ENCODE measurements at places on chromosomes 7 and 10.

GRCh38 chr10:131277969-131278368 is 33.6 kb downstream of the TCERG1L start:
- no peak for DNase-seq

DNA sequence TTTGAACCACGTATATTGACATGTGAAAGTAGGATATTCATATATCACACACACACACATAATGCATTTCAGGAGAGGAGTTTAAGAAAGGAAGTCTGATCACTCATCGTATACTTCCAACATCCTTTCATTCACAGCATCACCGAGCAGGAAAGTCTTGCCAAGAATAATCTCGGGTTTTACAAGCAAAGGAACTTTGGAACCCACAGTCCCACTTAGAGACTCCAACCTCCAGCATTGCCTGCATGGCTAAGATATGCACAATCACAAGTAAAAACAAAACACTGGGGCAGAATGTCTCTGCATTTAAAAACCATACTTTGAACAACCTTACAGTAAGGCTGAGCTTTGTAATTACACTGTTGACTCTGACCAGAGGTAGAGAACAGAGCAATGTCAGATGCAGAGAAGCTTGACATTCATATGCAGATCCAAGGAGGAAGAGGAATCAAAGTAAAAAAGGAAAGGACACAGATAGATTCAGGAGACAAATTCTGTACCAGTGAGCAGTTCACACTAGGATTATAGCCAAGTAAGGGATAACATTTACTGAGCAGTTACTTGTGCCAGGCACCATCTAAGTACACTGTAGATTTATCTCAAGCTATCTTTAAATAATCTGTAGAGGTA is 14.8 kb downstream of the THSD7A start:
- no peak for DNase-seq

- no peak for DNase-seq
Measured at GRCh38 chr10:18616337-18616736, 35.0 kb downstream of the NSUN6 start.

DNA sequence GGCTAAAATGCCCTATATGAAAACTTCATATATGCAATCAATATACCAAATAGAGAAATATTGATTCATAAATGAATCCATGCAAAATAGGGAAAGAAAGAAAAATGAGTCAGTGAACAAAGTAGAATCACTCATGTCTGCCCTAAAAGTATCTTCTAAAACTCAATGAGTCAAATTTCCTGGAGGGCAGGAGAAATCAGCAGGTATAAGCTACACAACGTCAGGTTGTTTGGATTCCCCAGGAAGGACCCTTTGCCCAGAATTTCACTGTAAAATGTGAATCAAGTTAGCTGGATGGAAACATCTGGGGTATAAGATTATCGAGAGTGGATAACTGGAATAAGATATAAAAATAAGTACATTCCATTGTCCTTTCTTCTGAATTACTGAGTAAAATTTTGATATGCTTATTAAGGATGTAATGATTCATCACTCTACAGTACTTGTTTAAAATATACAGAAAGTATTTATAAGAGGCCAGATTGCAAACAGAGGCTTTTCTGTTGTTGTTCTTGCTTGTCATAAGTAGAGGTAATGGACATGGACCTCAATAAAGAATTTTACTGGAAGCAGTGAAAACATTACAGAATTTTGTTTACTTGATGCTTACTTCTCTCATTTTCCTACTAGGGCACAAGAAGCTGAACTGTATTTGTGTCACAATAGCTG is 99.0 kb downstream of the AGMO start:
- DNase-seq: no peak

DNA sequence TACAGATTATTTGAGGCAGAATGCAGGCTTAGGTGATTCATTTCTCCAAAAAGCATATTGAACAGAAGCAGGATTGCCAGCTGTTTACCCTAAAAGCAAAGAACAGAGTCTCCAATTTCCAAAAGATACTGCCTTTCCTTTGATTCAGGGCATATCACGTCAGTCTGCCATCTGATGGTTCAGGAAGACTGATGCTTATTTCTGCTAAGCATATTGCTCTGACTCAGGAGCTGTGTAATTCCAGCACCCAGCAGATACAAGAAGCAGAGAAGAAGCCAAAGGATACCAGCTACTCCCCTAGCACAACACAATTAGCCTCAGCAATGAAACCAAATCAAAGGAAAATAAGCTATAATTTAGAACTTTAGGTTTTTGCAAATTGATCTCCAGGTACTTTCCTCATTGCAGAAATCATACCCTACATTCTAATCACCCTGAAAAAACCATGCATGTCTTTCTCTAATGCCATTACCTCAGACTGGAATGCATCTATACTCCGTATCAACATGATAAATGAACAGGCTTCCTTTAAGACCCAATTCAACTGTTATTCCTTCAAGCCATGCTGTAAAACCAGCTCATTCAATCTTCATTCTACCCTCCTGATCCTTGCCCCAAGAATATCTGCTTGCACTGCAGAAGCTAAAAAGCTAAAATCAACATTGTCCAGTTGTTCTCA is 55.1 kb downstream of the ABI1 start:
- no peak for DNase-seq

GRCh38 chr7:157006829-157007469 is 3.5 kb downstream of the MNX1 start:
- DNase-seq: no peak

- no peak for DNase-seq
Measured at GRCh38 chr10:88424881-88425280, 158.2 kb downstream of the RNLS start.

- DNase-seq: no peak
Measured at GRCh38 chr7:125568799-125569198, 639.2 kb upstream of the POT1 start.

DNA sequence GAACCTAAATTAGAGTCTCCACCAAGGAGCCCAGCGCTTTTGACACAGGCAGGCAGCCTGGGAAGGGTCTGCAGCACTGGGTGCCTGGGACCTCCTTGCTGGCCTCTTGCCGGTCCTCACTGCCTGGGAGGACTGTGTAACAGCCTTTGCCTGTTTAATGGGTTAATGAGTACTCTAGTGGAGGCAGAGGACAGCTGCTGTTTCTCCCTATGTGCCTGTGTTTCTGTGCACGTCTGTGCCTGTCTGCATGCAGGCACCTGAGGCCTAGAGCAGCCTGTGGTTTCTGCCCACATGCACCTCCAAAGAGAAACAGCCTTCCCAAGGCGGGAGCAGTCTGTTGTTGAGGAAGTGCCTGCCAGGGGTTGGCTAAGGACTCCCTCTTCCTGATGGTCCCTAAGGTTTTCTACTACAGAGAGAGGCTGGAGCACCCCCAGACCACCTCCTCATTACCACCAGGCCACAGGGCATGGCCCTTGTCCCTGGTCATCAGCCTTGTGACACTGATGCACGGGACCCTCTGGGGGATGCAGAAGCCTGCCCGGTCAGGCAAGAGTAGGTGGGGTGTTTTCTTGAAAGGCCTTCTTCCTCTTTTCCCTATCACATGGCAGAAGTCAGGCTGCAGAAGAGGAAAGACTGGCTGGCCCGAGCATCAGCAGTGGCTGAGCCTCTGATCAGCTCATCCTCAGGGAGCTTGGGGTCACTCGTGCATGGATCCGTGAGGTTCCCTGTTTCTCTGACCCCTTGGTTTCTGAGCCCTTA is 14.2 kb downstream of the SLC29A3 start:
- no peak for DNase-seq

- DNase-seq: no peak
Measured at GRCh38 chr7:150799741-150800580, at the start of gene TMEM176B. TSS of gene TMEM176B (minus strand) at chr7:150800364. CDS start at chr7:150796569, 3,795 bp downstream.

DNA sequence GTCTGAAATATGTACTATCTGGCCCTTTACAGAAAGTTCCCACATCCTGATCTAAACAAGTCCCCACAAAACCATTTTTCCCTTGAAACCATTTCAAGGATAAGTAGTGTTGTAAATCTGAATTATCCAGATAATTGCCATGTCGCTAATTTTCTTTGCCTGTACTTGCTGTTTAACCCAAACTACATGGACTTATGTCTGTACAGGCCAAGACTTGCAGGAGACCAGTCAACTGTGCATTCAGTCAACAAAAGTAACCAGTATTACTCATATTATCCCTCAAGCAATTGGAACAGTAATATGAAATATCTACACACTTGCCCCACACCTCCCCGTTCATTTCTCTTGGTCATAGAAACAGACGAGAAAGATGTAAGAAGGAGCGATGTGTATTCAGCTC is 347.8 kb upstream of the NFE2L3 start:
- DNase-seq: no peak

DNA sequence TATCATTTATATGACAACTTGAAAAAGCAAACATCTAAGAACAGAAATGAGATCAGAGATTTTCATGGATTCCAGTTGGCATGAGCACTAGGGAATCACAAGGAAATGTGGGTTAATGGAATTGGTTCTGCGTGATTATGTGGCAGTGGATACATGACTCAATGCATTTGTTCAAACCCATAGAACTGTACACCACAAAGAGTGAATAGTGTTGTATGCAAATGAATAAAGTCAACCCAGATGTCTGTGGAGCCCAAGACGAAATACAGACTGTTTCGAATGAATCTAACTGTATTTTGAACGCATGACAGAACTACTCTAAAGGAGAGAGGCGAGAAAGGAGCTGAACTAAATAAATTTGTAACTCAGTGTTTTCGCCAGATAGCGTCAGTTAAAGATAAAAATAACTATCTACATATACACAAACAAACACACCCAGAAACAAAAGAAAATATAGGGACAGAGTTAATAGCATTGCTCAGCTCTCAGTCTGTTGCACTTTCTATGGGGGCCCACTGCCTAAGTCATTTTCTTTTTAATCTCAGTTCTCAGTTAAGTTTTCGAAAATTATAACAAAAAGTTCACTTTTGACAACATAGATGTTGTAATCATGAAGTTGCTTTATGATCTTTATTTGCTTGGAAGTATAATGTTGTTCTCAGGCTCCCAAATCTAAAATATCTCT is 636.7 kb upstream of the SEMA3D start:
- DNase-seq: no peak

DNA sequence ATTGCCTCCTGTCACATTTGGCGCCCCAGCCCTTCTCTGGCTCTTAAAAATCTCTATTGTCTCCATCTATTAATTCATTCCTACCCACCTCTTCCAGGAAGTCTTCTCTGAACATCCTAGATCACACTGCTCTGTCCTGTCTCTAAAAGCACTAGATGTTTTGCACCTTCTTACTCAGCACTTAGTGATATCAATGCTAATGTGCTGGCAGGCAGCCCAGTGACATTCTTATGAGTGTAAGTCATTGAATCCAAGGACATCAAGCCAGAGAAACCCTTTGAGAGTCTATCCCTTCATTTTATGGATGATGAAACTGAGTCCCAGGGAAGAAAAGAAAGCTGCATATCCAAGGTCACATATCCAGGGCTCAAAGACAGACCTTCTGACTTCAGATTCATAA is 48.3 kb upstream of the PAX2 start:
- DNase-seq: no peak
